ENCODE measurements at places on chromosomes 1 and 21. TPM values are rescaled to one million over a fixed set of nuclear protein-coding genes. Genes with fewer than 3 reads are reported as not detected.

Gene GBP4
- total RNA-seq, result 41.0 TPM

Gene WNT2B
- 11.8 TPM for total RNA-seq

Gene NPR1
- 58.8 TPM for total RNA-seq

Gene CD48
- total RNA-seq, result 26.3 TPM

Gene MAPKAPK2
- total RNA-seq, result 87.0 TPM

Gene TSACC
- not detected for total RNA-seq

GRCh38 chr1:31937300-31938183 is 626 bp downstream of the PTP4A2 start:
- H3K27me3 ChIP-seq, result no peaks in the 10 kb centered on the region
- peak; percentile 86 for DNase-seq
- H3K4me3 ChIP-seq, result peak overlapping the region; percentile 67
- peak overlapping the region; percentile 89 for H3K27ac ChIP-seq
- H3K36me3 ChIP-seq, result no peaks in the 10 kb centered on the region
- peaks cover 84% of the 10 kb centered on the region for H3K4me1 ChIP-seq

GRCh38 chr1:94100785-94101612 is 19.9 kb downstream of the ABCA4 start:
- H3K4me3 ChIP-seq, result no peak overlapping the region
- DNase-seq, result no peak
- no peak overlapping the region for H3K27ac ChIP-seq

DNA sequence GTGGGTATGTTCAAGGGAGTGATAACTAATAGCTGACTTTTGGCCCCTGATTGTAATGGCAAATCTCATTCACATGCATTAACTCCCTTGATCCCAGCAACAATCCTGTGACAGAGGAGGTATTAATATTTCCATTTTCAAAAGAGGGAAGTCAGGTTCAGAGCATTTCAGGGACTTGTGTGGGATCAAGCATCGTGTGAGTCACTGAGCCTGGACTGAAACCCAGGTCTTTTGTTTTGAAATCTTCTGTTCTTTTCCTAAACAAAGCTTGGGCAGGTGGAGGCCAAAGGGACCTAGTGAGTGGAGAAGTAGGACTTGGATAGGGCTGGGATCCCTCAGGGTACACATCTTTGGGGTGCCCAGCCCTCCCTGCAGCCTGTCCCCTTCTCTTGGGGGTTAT is 37.9 kb downstream of the ETNK2 start:
- no peak for DNase-seq
- H3K27me3 ChIP-seq, result no peaks in the 10 kb centered on the region

- H3K4me1 ChIP-seq, result no peaks in the 10 kb centered on the region
- no peak for DNase-seq
- H3K27me3 ChIP-seq, result no peaks in the 10 kb centered on the region
- H3K4me3 ChIP-seq, result no peak overlapping the region
- no peaks in the 10 kb centered on the region for H3K36me3 ChIP-seq
Observed at GRCh38 chr1:14318830-14319229, 279.7 kb upstream of the KAZN start.

GRCh38 chr1:166297993-166298392 is 131.2 kb upstream of the FAM78B start:
- H3K27ac ChIP-seq, result no peak overlapping the region
- H3K27me3 ChIP-seq, result no peaks in the 10 kb centered on the region
- H3K36me3 ChIP-seq, result no peaks in the 10 kb centered on the region
- no peak for DNase-seq

- peak; percentile 41 for DNase-seq
- H3K36me3 ChIP-seq, result peaks cover 85% of the 10 kb centered on the region
- no peak overlapping the region for H3K27ac ChIP-seq
- no peak overlapping the region for H3K4me3 ChIP-seq
- H3K27me3 ChIP-seq, result no peaks in the 10 kb centered on the region
- H3K4me1 ChIP-seq, result no peaks in the 10 kb centered on the region
Observed at GRCh38 chr21:46194374-46195334, 10.4 kb upstream of the SPATC1L start.

DNA sequence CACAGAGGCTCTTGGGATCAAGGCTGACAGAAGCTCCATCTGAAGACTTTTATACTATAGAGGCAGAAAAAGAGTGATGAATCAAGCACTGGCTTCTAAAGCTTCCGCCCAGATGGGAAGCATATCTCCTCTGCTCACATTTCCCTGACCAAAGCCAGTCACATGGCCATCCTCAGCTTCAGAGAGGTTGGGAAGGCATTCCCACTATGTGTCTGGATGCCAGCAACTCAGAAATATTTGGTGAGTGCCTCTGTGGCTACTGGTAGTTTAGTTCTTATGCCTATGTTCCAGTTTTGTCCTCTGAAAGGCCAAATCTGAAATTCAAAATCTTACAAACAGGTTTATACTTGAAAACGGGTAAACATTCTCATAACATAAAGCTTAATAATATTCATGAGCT is 9.9 kb upstream of the DISC1 start:
- no peaks in the 10 kb centered on the region for H3K27me3 ChIP-seq
- no peak overlapping the region for H3K27ac ChIP-seq
- DNase-seq, result no peak
- H3K36me3 ChIP-seq, result no peaks in the 10 kb centered on the region

- H3K4me3 ChIP-seq, result no peak overlapping the region
- DNase-seq, result no peak
- no peaks in the 10 kb centered on the region for H3K4me1 ChIP-seq
- H3K27ac ChIP-seq, result no peak overlapping the region
- no peaks in the 10 kb centered on the region for H3K27me3 ChIP-seq
Observed at GRCh38 chr1:80445033-80445432, 1355.7 kb upstream of the ADGRL2 start.

DNA sequence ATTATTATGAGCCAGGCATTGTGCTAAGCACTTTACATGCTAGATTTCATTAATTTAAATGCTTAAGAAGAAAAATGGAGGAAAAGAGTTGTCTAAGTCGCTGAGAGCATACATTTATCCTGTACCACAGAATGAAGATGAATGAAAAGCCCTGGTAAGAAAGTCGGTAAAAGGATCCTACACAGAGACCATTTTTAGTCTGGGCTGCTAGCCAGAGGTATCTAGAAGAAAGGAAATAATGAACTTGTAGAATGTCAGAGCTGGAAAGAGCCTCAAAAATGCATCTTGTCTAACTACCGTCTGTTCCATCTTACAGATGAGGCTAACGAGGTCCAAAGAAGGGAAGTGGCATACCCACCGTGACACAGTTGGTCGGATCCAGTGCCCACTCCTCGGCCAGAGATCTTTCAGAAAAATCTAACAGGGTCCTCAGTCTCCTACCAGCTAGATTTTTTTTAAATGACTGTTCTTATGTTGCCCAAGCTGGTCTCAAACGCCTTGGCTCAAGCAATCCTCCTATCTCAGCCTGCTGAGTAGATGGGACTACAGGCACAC is 12.2 kb upstream of the TNR start:
- H3K4me1 ChIP-seq, result no peaks in the 10 kb centered on the region

GRCh38 chr1:233675893-233676292 is 62.0 kb downstream of the KCNK1 start:
- no peaks in the 10 kb centered on the region for H3K27me3 ChIP-seq
- H3K4me1 ChIP-seq, result no peaks in the 10 kb centered on the region
- no peak overlapping the region for H3K4me3 ChIP-seq
- DNase-seq, result no peak
- no peaks in the 10 kb centered on the region for H3K36me3 ChIP-seq

- no peaks in the 10 kb centered on the region for H3K27me3 ChIP-seq
- peaks cover 17% of the 10 kb centered on the region for H3K36me3 ChIP-seq
Observed at GRCh38 chr1:197195100-197195499, 48.6 kb upstream of the ASPM start.

GRCh38 chr1:209802117-209802779 is 3.7 kb downstream of the IRF6 start:
- no peaks in the 10 kb centered on the region for H3K36me3 ChIP-seq
- no peak overlapping the region for H3K27ac ChIP-seq
- DNase-seq, result no peak
- peaks cover 11% of the 10 kb centered on the region for H3K4me1 ChIP-seq
- H3K4me3 ChIP-seq, result no peak overlapping the region

- DNase-seq, result no peak
- no peaks in the 10 kb centered on the region for H3K36me3 ChIP-seq
- no peak overlapping the region for H3K27ac ChIP-seq
- no peaks in the 10 kb centered on the region for H3K4me1 ChIP-seq
- no peak overlapping the region for H3K4me3 ChIP-seq
Observed at GRCh38 chr1:108209456-108210108, 9.4 kb upstream of the SLC25A24 start.

DNA sequence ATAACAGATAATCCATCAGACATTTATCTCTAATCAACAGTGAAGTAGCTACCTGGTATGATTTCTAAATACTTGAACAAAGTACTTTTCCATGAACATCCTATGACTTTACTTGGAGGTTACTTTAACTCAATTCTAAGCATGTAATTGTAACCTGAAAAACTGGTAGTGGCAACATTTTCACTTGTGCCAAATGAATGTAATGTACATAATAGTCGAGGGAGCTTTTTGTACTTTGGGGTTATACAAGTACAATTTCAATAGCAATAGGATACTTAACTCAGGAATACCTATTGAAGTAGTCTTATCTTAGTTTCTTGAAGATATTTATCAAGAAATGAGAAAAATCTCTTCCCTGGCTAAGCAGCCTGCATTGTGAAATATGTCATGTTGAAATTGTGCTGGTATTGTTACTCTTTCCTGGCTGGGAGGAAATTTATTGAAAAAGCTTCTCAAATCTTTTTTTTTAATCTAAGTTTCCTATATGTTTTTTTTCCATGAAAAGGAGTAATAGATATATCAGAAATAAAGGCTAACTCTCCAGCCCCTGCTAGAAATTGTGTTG is 33.7 kb upstream of the CACYBP start:
- no peaks in the 10 kb centered on the region for H3K27me3 ChIP-seq
- no peaks in the 10 kb centered on the region for H3K36me3 ChIP-seq
- peak overlapping the region; percentile 84 for H3K27ac ChIP-seq
- H3K4me3 ChIP-seq, result peak overlapping the region; percentile 31
- DNase-seq, result no peak

GRCh38 chr1:1066403-1067283 is 7.5 kb downstream of the RNF223 start:
- no peaks in the 10 kb centered on the region for H3K36me3 ChIP-seq
- no peak overlapping the region for H3K4me3 ChIP-seq

GRCh38 chr1:76868916-76869315 is 1.6 kb downstream of the ST6GALNAC5 start:
- no peaks in the 10 kb centered on the region for H3K36me3 ChIP-seq
- H3K27ac ChIP-seq, result no peak overlapping the region
- peak overlapping the region; percentile 59 for H3K4me3 ChIP-seq
- H3K4me1 ChIP-seq, result peaks cover 23% of the 10 kb centered on the region

GRCh38 chr1:45608175-45609156 is 15.4 kb downstream of the CCDC17 start:
- peaks cover 46% of the 10 kb centered on the region for H3K36me3 ChIP-seq
- H3K27me3 ChIP-seq, result no peaks in the 10 kb centered on the region
- H3K27ac ChIP-seq, result peak overlapping the region; percentile 7
- H3K4me1 ChIP-seq, result peaks cover 14% of the 10 kb centered on the region
- no peak for DNase-seq
